NCI-H345 (cell line): ENCODE measurements at places on chromosomes 1 and 21.

DNA sequence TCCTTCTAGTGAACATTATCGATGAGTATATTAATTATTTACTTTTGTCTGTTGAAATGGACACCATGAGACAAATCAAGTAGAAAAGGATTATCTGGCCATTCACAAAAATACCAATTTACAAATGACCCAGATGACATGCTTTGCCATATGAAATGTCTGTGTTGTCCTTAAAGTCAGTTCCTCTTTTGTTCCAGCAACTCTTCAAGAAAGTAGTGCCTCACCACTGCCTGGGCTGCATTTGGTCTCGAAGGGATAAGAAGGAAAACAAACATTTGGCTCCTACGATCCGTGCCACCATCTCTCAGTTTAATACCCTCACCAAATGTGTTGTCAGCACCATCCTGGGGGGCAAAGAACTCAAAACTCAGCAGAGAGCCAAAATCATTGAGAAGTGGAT is 79.6 kb downstream of the RGL1 start:
- DNase-seq: no peak

GRCh38 chr1:38208716-38209632 is 162.4 kb upstream of the POU3F1 start:
- peak; percentile 5 for DNase-seq

- no peak for DNase-seq
These were observed 54.8 kb upstream of the CNTN2 start for GRCh38 chr1:204988196-204988595.

GRCh38 chr21:38831526-38832467 is 26.1 kb downstream of the ETS2 start:
- no peak for DNase-seq

DNA sequence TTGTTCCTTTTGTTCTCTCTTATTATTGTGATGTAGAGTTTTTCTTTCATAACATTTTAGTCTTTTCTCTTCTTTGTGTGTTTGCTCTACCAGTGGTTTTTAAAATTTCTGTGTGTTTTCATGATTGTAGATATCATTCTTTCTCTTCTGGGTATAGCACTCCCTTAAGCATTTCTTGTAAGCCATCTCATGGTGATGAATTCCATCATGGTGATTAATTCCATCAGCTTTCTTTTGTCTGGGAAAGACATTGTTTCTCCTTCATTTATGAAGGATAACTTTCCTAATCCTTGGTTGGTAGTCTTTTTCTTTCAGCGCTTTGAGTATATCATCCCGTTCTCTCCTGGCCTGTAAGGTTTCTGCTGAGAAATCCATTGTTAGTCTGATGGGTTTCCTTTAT is 22.7 kb downstream of the CD55 start:
- DNase-seq: no peak

GRCh38 chr1:244006381-244006901 is 44.6 kb upstream of the ZBTB18 start:
- no peak for DNase-seq

- DNase-seq: peak; percentile 76
These were observed 329.5 kb upstream of the DUSP10 start for GRCh38 chr1:222071387-222071786.

- no peak for DNase-seq
These were observed 24.8 kb downstream of the NOS1AP start for GRCh38 chr1:162094271-162094670.

GRCh38 chr1:108896146-108897145 is 19.7 kb downstream of the GPSM2 start:
- DNase-seq: no peak

DNA sequence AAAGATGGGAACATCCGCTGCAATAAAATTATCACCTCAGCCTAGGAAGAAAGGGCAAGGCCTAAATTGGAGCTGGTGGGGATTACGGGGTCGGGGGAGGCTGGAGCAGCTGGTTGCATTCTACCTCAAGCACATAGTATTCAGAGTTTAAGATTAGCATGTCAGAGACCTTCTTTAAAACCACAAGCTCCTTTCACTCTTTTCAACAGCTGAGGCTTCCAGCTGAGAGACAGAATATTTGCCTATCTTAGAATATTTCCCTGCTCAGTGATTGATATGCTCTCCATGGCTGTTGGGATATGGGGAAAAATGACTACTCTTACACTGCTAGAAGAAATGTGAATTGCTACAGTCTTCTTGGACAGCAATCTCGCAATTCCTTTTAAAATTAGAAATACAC is 248.6 kb downstream of the TBX15 start:
- no peak for DNase-seq

DNA sequence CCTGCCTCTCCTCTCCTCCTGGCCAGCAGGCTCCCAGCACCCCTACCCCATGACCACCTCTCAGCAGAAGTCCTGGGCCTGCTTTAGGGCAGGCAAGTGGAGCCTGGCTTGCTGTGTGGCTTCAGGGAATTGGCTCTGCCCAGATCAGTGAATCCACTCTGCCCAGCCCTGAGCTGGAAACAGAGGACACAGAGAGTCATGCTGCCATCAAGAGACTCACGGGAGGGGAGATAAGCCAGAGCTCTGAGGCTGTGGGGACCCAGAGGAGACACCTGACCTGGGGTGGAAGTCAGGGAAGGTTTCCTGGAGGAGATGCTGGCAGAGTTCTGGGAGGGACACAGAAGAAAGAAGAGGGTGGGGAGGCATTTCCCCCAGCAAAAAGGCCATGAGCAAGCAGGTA is 54.2 kb downstream of the GLIS1 start:
- DNase-seq: no peak

DNA sequence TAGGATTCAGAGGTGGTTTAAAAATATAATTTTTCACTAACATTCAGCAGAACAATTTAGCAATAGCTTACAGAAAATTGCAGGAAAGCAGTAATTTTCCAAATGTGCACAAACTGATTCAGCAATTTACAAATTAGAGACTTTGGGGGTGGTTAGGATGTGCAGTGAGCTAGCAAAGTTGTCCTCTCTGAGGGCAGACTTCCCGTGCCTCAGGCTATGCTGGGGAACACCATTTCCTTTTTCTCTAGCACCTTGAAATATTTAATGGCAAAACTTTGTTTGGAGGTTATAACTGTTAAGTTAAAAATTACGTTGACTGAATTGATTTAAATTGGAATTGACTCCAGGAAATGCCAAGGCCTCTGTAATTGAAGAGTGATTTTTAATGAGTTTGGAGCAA is 258.9 kb downstream of the PTBP2 start:
- no peak for DNase-seq

GRCh38 chr1:153682730-153683129 is 4.2 kb downstream of the NPR1 start:
- DNase-seq: no peak

GRCh38 chr1:184953600-184954219 is 20.6 kb downstream of the NIBAN1 start:
- no peak for DNase-seq

GRCh38 chr21:14629461-14629860 is 83.3 kb upstream of the SAMSN1 start:
- no peak for DNase-seq

DNA sequence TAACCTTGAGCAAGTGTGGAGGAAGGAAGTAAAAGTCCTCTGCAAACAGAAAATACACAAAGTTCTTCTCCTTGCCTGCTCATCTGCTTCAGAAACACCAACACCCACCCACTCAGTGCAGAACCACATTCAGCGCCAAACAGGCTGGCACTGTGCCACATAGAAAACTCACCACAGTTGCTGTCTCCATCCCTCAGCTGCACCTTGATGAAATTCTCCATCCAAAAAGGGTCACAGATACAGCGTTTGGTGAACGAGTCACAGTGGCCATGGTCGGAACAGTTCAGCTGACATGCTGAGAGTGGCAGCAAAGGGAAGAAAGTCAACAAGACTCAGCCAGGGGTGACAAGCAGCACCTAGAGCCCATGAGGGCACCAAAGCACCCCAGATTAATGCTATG is 114.5 kb downstream of the KIAA0319L start:
- no peak for DNase-seq

DNA sequence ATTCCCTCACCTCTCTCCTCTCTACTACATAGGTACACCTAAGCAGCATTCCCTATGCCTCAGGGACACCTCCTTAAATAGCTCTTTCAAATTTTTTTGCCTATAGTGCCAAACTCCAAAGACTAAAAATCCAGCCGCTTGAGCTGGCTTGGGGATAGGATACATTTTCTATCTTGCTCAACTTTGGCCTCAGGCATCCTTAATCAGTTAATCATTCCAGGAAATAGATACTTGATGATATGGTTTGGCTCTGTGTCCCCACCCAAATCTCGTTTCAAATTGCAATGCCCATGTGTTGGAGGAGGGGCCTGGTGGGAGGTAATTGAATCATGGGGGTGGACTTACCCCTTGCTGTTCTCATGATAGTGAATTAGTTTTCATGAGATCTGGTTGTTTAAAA is 11.4 kb upstream of the PHGDH start:
- DNase-seq: no peak

DNA sequence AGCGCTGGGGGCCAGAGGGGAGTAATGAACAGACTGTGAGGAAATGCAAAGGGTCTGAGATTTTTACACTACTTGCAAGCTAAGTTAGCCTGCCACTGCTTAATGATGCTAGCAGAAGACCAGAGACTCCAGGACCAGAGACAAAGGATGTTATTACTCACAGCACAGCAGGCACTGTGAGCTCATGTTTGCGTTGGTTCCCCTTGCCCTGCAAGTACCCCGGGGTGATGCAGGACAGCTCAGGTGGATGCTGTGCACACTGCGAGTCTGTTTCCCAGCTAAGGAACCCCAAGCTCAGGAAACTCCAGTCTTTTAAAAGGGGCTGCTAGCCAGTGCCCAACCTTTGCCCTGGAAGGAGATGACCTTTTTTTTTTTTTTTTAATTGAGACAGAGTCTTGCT is 1.2 kb downstream of the FHAD1 start:
- DNase-seq: no peak

- DNase-seq: no peak
These were observed 695.1 kb downstream of the MATN1 start for GRCh38 chr1:30028283-30028682.

- DNase-seq: no peak
These were observed 55.8 kb downstream of the UBE2T start for GRCh38 chr1:202285908-202286307.

DNA sequence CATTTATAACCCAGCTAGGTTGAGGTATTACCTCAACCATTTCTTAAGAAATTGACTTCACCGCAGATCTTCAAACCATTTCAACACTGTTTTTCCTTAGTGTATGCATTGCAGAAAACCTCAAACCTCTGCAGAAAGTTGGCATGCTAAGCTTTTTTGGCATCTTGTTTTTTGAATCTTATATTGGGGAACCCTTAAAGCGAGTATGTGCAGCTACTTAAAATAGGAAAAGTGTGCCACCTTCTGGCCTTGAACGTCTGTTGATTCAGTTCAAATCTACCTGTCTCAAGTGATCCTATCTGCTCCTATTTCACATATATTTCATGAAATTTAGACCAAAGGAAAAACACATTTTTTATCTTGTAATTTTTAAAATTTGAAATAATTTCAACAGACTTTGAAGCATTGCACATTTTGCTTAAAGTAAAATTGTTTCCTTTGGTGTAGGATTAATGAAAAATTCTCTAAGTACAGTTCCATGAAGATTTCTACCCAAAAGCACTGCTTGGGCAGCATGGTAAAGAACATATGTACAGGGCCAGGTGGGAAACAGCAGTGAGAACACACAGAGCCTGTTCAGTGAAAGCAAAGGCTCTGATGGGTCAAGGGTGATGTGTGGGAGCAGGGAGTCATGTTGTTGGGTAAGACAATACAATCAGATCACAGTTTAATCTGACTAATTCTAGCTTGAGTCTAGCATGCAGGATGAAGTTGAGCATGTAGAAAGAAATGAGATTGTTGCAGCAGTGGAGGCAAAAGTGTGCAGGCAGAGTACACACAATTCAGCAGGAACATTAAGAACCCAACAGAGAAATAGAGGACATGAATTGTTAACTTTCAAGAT is 17.2 kb downstream of the HENMT1 start:
- DNase-seq: peak; percentile 49
